ENCODE measurements at places on chromosomes 1 and 21.

GRCh38 chr1:98021126-98021525 is 100.3 kb upstream of the DPYD start:
- DNase-seq = no peak

GRCh38 chr1:245923215-245923614 is 583.9 kb downstream of the SMYD3 start:
- no peak for DNase-seq

DNA sequence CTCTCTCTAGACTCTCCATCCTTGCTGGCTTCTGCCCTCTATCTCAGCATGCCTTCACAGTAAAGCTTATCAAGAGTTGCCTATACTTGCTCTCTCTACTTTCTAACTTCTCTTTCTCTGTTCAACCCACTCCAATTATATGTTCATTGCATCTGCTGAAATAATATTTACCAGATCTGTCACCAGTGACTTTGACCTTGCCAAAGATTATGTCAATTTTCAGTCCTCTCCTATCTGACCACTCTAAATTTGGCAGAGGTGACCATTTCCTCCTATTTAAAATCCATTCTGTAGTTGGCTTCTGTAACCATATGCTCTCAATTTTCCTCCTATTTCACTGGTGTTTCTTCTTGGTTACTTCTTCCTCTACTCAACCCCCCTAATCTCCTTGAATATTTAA is 38.8 kb upstream of the DR1 start:
- DNase-seq = no peak

DNA sequence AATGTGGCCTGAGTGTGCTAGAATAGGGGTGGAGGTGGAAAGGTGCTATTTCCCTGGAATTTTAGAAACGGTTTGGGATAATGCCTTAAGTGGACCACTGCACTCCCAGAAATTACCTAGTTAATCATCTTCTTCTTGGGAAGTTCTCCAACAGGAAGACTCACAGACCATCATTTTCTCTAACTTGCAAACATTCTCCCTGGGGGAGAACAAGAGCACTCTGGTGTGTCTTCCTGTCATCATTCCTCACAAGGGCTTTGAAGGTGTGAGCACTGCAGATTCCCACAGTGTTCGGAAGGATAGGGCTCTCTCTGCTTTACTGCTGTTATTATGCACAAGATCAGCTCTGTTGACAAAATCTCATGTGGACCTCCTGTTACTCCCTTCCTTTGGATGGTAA is 54.9 kb upstream of the TSPAN2 start:
- DNase-seq = no peak

DNA sequence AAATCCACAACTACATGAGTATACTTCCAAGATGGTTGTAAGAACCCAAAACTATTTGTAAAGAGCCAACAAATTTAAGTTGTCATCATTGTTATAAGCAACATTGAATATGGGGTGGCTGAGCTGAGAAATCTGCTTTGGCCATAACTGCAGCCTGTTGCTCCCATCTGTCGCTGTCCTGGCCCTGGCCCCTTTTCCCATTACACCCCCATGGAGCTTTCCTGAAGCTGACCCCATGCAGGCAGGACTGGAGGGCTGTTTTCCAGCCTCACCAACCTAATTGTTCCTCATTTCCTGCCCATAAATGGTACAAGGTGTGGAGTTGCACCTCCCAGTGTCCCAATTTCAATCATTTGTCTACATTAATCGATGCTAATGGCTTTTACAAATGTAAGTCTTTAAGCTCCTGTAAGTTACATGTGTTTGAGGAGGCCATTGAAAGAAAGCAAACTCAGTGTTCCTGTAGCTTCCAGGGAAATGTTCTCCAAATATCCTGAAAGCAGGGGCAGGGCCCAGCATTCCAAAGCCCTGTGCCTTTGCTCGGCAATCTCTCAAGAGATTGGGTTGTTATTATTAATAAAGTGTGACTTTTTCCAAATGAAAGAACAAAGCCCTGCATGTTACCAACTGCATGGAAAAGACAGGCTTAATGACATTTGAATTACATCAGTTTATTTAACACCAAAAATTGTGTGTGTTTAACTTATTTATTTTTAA is 545.9 kb downstream of the PLPP3 start:
- no peak for DNase-seq

DNA sequence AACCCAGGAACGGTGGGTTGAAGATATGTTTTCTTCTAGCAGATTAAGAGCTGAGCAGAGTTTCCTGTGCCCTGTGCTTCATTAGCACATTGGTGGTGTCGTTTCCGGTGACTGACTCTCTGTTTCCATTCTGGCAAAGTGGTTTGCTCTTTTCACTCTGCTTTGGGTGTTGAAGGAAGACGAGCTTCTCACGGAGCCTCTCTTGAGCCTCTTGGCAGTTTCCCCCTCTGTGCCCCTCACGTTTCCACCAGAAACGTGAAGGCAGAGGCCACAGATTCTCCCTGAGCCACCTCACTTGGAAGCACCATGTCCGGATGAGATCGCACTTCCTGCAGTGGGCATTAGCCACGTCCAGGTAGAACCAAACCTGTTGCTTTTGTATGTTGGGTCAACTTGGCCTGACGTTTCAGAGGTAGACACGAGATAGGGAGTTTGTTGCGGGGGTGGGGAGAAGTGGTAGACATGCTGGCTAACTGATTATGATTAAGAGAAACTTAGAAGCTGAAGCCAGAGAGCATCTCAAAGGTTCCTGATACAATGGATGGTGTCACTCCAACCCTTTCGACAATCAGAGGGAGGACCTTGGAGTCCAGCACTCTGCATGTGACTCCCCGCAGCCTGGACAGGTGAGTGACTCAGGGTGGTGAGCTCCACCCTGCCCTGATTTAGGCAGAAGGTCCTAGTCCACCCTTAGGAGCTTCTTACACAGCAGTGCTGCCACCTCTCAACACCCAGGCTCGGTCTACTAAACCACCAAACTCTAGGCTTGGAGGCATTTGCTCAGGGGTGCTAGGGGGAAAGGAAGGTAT is at the start of gene LAX1:
Gene LAX1, plus strand, starts transcription at position 155 of the 809 bp plus-strand sequence. Its CDS starts 383 bp downstream, at position 538.
- DNase-seq = peak; percentile 57

DNA sequence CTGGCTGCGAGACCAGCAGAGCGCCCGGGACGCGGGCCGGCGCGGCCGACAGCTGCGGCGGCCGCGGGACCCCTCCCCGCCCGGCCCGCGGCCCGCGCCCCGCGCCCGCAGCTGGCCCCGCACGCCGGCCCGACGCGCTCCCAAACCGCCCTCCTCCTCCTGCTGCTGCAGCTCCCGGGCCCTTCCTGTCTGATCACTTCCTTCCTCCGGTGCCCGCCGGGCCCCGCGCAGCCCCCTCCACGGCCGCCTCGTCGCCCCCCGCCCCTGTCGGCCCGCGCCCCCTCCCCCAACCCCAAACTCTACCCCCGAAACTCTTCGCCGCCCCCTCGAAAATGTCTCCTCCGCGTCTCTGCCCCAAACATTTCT is 594 bp downstream of the LUZP1 start:
- DNase-seq = no peak

- DNase-seq = no peak
Measured at GRCh38 chr1:87154384-87154783, 174.3 kb upstream of the LMO4 start.

- no peak for DNase-seq
Measured at GRCh38 chr1:53601031-53601745, 137.8 kb downstream of the GLIS1 start.

DNA sequence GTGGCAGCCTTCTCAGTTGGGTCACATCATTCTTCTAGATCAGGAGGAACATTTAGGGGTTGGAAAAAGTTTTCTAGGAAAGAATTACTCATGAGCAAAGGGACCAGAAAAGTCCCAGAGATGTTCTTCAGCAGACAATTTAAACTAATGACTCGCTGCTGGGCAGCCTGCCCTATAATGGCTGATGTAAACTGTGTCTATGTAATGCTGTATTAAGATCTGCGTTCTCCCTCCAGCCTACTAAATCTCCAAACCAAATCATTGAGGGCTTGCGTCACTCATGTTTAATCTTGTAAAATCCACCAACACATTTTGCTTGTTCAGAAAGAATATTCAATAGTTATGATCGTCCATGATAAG is 92.1 kb downstream of the LRRC8C start:
- no peak for DNase-seq

GRCh38 chr1:175663991-175664390 is 79.4 kb downstream of the TNR start:
- DNase-seq = no peak

- no peak for DNase-seq
Measured at GRCh38 chr1:168933141-168933805, 173.2 kb upstream of the ATP1B1 start.

GRCh38 chr1:56491441-56491840 is 87.9 kb downstream of the PLPP3 start:
- DNase-seq = no peak

- no peak for DNase-seq
Measured at GRCh38 chr1:199762572-199762971, 264.9 kb upstream of the NR5A2 start.

DNA sequence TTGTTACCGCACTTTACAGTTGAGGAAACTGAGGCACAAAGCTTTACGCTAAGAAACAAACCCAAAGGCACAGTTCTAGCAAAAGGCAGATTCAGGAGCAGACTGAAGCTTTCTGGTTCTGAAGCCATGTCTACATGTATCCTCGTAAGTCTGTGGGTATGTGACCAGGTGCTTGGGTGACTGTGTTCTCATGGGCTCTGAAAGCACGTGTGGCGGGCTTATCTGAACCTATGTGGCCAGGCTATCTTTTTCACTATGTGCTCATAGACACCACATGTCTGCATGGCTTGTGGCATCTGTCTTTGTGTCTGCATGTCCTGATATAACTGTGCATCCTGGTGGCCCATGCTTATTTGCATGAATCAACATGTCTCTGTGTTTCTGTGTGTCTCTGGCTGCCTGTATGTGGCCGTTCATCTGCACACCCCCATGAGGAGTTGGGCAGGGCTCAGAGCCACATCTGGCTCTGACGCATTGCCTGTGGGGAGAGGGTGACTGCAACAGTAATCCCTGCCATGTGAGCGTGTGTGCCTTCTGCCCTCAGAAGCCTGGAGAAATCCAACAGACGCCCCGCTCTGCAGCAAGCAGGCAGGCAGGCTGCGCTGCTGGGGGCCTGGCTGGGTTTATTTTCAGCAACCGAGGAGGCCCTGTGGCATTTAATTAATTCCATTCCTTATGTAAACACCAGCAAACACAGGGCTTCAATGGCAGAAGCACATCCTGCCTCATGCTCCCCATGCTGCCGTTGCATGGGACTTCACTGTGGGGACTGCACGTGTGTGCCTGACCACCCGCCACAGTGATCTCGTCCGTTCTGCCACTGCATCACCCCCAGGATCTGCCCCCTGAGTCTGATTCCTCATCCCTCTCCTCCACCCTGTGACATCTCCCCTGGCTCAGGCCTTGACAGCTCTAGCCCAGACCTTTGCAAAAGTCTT is 115.4 kb downstream of the TRABD2B start:
- no peak for DNase-seq

DNA sequence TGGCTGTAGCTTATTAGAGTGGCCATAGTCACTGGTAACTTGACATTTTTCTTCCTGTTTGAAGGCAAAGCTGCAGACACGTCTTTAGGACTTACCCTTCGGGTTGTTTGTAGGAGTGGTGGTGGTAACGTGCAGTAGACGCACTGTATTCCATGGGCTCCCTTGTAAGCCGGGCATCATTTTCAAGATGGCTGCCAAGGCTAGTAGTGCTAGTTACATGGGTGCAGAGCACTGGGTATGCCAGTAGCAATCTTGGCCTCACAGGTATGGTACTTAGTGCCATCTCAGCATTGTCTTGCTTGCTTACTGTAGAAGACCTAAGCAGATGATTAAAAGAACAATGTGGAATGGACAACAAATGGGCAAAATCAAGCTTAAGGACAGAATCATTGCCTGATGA is 1.9 kb downstream of the YBX1 start:
- no peak for DNase-seq

GRCh38 chr21:35316933-35317332 is 267.8 kb upstream of the RUNX1 start:
- peak; percentile 25 for DNase-seq

- no peak for DNase-seq
Measured at GRCh38 chr1:171663854-171664575, 11.5 kb upstream of the MYOC start.

DNA sequence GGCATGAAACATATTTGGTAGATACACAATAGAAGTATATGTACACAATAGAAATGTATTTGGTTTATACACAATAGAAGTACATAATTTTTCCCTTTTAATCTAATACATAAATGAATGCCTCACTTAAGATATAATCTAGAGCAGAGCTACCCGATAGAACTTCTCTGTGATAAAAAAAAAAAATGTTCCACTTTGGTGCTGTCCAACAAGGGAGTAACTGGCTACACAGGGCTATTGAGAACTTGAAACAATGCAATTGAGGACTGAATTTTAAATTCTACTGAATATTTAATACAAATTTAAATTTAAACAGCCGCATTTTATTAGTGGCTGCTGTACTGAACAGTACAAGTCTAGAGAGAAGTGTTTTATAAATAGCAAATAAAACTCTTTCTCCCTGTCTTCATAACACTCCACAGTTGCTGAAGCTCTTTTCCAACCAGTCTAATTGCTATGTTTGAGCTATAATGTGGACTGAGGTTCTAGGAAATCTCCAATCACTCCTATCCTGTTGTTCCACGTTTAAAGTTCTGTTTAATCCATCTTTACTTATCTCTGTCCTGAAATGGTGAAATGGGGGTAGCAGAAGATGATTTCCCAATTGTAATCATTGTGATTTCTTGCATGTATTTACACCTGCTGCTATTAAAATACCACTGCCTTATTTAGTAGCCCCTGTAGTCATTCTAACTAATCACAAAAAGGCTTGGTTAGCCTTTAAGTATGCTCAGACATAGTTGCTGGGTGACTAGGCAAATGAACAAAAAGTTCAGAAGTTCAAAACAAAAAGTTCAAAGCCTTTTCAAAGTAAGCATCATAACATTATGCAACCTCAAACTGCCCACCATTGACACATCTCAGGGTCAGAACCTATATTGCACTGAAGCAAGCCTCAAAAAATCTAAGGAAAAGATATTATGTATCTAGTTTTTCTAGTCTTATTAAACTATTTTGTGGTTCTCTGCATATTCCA is 192.3 kb upstream of the C1orf87 start:
- DNase-seq = no peak

DNA sequence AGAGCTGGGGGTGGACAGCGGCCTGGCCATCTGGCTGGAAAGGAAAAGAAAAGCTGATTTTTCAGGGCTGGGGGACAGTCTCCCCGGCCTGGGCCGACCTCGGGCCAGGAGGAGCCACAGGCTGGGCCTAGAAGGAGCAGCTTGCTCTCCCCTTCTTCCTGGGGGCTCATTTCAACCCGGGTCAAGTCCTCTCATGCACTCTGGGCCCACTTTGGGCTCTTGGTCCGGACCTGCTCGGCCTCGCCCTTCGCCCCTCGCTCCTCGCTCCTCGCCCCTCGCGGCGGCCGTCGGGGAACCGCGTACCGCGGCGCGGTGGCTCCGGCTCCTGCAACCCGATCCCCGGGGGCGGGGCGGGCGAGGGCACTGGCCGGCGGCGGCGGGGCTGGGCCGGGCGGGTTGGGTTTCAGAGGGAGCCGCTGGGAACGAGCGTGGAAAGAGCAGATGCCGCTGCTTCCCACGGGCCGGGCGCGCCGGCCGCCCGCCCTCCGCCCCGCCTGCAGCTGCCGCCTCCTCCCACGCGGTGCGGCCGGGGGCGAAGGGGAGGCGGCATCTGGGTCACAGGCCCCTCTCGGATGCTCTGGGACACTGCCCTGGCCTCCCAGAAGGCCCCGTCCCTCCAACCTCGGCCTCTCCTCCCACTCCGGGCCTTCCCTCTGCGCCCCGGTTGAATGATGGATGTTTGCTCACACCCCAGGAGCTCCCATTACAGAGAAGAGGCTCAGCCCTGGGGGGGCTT is 6.6 kb downstream of the HEYL start:
- no peak for DNase-seq

- no peak for DNase-seq
Measured at GRCh38 chr1:114695430-114696058, at the start of gene AMPD1. Gene AMPD1 (minus strand): TSS chr1:114695546. CDS start chr1:114695471, 75 bp downstream.

All from stimulated activated CD8-positive, alpha-beta memory T cell treated with anti-CD3 and anti-CD28 coated beads, Interleukin-7, amount 100 ng/mL, for 48 hours (primary cell).